ENCODE measurements at places on chromosomes 1 and 21.

DNA sequence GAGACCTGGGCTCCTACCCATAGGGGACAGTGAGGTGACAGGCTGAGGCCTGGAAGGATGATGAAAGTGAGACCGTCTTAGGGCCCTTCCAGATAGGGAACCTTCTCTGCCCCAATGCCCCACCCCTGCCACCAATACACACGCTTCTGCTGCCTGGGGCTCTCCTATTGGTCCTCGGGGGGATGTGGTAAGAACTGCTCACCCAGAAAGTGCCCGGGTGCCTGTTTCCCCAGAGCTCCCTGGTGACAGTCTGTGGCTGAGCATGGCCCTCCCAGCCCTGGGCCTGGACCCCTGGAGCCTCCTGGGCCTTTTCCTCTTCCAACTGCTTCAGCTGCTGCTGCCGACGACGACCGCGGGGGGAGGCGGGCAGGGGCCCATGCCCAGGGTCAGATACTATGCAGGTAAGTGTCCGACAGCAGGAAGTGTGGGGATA, 948 bp downstream of the SEMA4A start:
- peak; percentile 64 for DNase-seq

- no peak for DNase-seq
Measured at GRCh38 chr1:204464187-204464631, 30.4 kb downstream of the PIK3C2B start.

- no peak for DNase-seq
Measured at GRCh38 chr1:162279136-162279498, 97.5 kb downstream of the SPATA46 start.

GRCh38 chr1:78045563-78045925, 222 bp upstream of the GIPC2 start:
- no peak for DNase-seq

DNA sequence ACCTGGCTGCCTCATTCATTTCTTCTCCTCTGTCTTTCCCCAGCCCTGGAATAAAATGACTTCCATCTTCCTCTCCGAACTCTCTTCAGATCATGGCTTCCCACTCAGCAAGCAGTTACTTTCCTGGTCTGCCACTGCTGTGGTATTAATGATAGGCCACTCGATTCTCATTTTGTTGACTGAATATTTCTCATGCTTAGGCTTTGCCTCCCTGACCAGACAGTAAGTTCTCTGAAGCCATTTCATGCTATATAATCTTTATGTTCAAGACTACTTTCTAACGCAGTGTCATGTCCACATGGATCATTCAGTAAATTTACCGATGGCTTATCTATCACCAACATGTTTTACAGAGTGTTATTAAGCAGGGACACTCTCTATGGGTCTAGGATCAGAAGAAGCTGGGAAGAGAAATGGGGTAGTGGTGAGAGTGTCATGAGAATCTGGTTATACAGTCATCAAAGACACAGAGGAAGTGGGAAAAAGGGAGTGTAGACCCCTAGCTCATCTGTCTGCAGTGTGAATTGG, 20.6 kb downstream of the RUNX1 start:
- no peak for DNase-seq

DNA sequence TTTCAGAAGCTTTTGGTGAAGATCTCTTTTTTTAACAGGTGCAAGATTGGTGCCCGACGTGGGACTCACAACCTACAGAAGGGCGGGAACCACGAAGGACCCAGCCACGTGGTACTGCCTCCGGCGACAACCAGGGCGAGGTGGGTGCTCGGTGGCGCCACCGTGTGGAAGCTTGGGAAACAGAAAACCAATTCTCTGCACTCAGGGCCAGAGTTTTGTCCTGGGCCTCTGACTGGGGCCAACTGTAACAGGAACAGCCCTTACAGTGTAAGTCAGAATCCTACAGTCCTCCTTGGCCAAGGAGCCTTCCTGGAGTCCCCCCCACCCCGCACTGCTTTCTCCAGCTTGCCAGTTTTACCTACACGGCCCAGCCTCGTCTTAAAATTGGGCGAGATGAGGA, 11.6 kb upstream of the S100A7A start:
- peak; percentile 47 for DNase-seq

DNA sequence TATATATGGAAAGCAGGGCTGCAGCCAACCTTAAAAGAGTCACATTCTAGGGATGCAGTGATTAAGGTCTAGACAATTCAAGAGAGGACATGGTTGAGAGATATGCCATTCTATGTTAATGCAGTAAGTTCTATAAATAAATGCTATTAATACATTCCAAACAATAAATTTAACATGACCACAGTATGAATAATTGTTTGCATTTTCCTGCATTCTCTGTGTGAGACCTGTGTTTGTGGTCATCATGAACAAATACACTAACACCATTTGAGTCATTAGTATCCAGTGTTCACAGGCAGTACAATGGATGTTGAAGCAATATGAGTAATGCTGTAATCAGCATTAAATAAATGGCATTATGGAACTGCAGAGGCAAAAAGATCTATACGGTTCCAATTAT, 5.5 kb upstream of the ZRANB2 start:
- no peak for DNase-seq

DNA sequence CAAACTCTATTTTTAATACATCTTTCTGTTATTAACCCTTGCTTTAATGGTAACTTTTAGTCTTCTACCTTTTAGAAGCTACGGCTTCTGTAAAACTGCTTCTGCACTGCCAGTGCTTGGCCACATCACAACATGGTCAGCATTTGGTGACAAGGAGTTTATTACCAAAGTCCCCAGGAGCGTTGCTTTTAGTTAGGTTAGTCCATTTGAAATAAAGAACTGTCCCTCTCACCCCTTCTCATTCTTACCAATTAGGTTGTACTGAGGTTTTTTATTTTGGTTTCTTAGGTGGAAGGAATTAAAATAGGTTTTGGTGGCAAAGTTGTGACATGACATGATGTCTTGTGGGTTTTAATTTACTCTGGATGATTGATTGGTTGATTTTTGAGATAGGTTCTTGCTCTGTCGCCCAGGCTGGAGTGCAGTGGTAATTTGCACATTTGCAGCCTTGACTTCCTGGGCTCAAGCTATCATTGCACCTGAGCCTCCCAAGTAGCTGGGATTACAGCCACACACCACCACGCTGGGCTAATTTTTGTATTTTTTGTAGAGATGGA, 39.2 kb downstream of the SPEN start:
- DNase-seq = no peak

- DNase-seq = peak; percentile 30
Measured at GRCh38 chr1:51518586-51519047, 449 bp downstream of the EPS15 start.

GRCh38 chr1:119673171-119673940, 25.3 kb upstream of the ZNF697 start:
- DNase-seq = no peak

- no peak for DNase-seq
Measured at GRCh38 chr1:199204231-199204630, 565.4 kb downstream of the PTPRC start.
